Adipocyte (in vitro differentiated cells): ENCODE measurements at places on chromosomes 7 and 10.
A peak's percentile ranks its signal among the peaks of the same experiment; 100 is the strongest.

- DNase-seq: peak; percentile 40
These were observed 116.5 kb downstream of the ZMIZ1 start for GRCh38 chr10:79185067-79185774.

DNA sequence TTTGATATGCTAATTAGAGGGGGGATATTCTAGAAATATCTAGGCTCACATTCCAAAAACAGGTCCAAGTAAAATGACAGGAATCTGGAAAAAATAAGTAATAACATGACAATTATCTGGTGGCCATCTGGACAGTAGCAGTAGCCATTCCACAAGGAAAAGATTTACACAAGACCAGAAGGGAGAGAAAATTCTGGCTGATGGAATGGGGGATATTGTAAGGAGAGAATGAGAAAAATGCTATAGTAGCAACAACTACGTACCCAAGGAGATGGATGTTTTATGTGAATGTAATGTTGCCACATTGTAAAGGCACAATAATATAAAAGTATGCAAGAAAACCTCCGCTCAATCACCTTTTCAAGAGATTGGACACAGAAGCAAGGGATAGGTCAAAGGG lies 5.4 kb downstream of the MYOF start:
- DNase-seq: no peak

DNA sequence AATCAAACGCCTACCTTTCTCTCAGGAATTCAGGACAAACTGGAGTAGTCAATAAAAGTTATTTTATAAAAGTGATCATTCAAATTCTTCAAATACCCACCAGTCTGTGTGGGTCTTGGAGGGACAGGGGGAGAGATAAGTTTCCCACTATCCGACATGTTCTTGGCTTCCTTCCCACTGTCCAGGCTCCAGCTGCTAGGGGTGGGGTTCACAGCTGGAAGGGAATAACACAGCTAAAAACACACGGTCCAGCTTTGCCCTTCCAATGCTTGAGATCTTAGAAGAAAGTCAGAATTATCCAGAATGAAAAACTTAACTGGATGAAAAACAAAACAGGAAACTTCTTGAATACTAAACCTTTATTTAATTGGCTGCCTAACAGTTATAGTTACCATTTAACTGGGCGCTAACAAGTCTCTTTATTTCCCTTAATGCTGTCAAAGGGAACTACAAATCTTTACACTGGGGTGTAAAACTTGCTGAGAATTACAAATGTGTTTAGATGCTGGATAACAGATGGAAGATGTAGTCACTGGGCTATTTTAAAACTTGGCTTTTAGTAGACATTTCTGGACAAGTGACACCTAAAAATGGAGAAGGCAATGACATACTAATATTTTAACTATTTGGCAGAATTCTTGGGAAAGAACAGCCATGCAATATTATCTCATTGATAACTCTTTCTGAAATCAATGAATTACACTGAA lies 172.8 kb upstream of the IMMP2L start:
- DNase-seq: no peak

DNA sequence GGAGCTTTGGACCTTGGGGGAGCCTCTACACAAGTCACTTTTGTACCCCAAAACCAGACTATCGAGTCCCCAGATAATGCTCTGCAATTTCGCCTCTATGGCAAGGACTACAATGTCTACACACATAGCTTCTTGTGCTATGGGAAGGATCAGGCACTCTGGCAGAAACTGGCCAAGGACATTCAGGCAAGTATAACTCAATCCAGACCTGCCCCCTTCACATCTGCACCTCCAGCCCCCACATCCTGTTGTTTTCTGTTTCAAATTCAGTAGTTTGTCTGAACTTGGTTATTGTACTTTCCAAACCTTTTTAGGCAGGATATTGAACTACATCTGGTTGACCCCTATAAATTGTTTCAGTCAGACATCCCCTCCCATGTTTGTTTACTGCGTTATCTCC lies 62.4 kb upstream of the CC2D2B start:
- no peak for DNase-seq

GRCh38 chr7:116277070-116277469 lies 66.7 kb downstream of the TES start:
- no peak for DNase-seq

DNA sequence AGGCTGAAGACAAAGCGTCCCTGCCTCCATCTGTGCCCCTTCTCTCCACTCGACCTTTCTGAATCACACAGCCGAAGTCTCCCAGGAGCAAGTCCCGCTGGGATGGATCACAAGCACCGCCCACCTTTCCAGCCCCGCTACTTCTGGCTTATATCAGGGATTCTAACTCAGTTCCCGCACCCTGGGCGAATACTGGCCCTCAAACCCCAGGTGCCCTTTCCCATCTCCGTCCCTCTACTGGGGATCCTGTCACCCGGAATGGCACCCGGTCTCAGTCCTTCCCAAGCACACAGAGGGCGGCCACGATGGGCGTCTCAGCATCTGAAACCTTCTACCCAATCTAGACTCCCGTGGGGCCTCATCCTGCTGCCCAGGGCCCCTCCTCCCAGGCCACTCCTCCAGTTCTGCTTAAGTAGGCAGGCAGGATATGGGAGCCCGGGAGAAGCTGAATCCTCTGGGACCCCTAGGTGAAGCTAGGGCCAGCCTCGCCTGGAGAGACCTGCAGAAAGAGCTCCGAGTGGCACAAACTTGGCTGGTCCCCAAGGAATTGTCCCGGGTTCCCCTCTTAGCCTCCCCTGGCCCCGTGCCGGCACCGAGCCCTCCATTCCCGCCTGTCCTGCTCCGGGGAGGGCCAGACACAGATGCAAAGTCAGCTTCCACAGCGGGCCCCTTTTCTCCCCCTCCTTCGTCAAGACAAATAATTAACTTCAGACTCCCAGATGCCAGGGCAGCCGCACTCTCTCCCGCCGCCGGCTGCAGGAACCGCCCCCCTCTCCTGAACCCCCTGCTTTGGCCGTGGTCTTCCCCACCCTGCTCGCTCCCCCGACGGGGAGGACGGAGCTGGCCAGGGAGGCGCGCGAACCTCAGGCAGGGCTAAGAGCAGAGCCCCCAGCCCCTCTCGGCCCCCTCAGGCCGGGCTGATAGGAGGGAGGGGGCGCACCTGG lies 612 bp downstream of the KCP start:
- DNase-seq: peak; percentile 60

GRCh38 chr7:43076189-43076605 lies 36.2 kb upstream of the HECW1 start:
- no peak for DNase-seq

DNA sequence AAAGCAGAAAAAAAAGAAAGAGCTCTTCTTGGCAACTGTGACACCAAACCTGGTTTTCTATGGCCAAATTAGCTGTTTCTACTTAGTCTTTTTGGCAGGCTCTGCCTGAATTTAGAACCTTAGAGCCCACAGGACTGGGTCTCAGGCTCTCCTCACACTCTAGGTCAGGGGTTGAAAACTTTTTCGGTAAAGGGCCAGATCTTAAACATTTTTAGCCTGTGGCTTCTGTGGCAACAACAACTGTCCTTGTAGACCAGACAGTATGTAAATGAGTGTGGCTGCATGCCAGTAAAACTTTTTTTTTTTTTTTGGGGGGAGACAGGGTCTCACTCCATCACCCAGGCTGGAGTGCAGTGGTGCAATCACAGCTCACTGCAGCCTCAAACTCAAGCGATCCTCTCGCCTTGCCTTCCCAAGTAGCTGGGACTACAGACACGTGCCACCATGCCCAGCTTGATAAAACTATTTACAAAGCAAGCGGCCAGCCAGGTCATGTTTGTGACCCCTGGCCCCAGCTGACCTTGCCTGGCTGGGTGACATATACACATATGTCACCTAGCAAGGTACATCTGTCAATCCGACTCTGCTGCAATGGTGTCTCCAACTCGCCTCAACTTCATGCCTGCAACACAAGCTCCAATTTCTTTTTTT lies 17.4 kb downstream of the KPNA7 start:
- DNase-seq: no peak

- DNase-seq: no peak
These were observed 153.4 kb upstream of the GDF10 start for GRCh38 chr10:47146572-47146971.

- DNase-seq: no peak
These were observed 15.7 kb downstream of the GRID1 start for GRCh38 chr10:86350897-86351296.

- DNase-seq: no peak
These were observed 13.8 kb downstream of the DAGLB start for GRCh38 chr7:6433784-6434615.

GRCh38 chr7:87474533-87475358 lies 734 bp downstream of the ABCB4 start:
- peak; percentile 66 for DNase-seq

- no peak for DNase-seq
These were observed 34.1 kb downstream of the PNLIPRP2 start for GRCh38 chr10:116654816-116655215.

- peak; percentile 58 for DNase-seq
These were observed 746 bp downstream of the ARL5B start for GRCh38 chr10:18659819-18660535.

- no peak for DNase-seq
These were observed 238.2 kb downstream of the CELF2 start for GRCh38 chr10:11255796-11256444.

- DNase-seq: no peak
These were observed 41.8 kb downstream of the MTURN start for GRCh38 chr7:30176463-30177109.

- DNase-seq: no peak
These were observed 2.1 kb upstream of the PPP2R2D start for GRCh38 chr10:131898713-131899112.

- no peak for DNase-seq
These were observed 385.6 kb downstream of the DNAJB6 start for GRCh38 chr7:157722137-157723060.

DNA sequence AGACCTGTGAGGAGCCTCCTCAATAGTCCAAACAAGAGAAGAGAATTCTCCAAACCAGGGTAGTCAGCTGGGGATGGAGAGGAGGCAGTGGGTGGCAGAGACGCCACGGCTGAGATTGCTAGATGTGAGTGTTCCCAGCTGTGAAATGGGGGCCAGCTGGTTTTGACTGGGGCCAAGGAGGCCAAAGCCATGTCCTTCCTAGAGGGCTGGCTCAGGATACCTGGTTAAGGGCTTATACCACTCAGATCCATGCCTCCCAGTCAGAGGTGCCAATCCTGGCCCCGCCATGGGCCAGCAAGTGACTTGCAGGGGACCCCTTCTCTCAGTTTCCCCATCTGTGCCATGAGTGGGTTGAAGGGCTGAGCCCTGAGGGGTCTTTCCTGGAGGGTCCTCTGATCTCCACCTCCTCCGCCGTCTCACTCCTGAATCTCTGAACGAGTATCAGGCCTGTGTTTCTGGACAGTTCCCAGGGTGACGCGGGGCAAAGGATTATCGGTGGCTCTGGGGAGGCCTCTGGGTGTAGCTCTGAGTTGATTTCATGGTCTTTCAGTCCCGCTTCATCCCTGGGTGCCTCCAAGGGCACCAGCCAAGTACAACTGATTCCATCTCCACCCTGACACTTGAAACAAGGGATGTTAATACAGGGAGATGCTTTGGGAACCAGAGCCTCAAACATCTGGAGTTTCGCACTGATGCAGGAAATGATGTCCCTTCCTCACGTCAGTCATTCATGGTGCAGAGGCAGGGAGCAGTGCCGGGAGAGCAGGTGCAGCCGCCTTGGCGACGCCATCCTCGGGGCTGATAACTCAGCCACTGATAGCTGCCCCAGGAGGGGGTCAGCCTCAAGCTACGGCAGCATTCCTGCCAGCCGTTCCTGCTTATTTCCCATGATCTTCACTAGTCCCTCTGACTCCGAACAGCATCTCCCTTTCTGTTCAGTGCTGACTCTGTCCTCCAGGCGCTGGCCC lies 126.7 kb downstream of the RGS10 start:
- DNase-seq: no peak

- DNase-seq: peak; percentile 25
These were observed 64.3 kb downstream of the EZH2 start for GRCh38 chr7:148819697-148820360.

DNA sequence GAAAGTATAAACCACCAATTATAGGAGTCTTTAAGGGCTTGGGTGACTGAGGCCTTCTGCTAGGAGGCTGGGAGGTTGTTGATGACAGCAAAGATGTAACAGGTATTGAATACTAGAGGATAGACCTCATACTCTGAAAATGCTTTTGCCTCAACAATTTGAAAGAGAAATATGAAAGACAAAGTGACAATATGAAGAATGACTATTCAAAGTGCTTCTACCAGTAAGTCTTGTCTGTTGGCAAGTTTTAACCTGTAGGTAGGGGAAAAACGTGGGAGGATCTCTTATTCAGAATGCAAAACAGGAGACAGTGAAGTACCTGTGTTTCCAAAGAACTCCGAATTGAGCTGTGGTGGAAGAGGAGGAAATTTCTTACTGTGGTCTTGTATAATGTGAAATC lies 38.2 kb downstream of the GBF1 start:
- no peak for DNase-seq

DNA sequence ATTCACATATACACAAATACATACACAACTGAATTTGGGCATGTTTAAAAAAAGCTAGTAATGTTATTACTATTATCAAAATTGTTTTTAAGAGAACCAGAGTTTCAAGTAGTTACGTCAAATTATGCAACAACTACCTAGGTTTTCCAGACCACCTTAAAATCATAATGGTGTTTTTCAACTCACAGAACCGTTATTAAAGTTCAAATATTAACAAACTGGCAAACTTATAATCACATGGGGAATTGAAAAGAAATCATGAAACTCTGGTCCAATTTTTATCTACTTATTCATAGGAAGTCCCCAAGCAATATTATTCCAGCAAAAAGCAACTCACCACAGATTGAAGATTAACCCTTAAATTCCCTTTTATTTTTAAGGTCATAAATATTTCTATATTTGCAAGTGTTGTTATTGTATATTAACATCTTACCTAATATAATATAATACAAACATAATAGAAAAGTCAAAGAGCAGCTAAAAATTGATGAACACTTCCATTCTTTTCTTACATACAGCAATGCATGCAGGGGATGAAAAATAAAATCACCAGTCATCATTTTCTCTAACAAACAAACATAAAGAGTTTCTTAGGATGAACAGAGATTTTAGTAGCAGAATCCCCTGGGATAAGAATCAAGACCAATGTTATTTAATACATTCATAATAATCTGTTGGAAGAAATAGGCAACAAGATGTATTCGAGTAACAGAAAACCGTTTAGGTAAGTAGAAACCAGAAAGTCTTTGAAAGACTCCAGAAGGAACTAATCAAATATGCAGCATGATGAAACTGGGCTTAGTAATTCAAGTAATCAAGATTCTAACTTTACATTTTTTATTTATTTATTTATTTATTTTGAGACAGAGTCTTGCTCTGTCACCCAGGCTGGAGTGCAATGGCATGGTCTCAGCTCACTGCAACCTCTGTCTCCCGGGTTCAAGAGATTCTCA lies 391.1 kb downstream of the PARD3 start:
- DNase-seq: peak; percentile 21

DNA sequence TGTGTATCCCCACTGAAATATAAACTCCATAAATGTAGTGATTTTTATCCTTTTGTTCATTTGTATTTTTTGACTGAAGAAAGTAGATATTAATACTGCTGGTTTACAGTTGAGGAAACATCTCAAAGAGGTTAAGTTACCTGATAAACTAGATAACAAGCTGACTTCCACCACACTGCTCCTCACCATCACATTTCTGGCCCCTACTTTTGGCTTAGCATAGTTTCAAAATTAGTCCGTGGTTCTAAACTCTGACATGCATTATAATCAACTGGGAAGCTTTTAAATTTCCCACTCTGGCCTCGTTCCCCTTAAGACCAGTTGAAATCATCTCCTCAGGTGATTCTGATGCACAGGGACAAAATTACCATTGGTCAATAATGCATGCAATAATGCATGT lies 43.5 kb downstream of the ANKIB1 start:
- DNase-seq: no peak
